ENCODE measurements at places on chromosomes 2 and 18. TPM values are rescaled to one million over a fixed set of nuclear protein-coding genes. Genes with fewer than 3 reads are reported as not detected.

The ZC3H15 gene
- polyA plus RNA-seq, result 134 TPM

The PDIA6 gene
- 365 TPM for polyA plus RNA-seq

The ZAP70 gene
- polyA plus RNA-seq, result 1.5 TPM

The PARD6G gene
- polyA plus RNA-seq, result 31.0 TPM

The CIB4 gene
- polyA plus RNA-seq, result 0.50 TPM

The IMPACT gene
- polyA plus RNA-seq, result 69.3 TPM

The SERPINB12 gene
- polyA plus RNA-seq, result 0.10 TPM

Measured in right renal cortex interstitium (tissue), 3 donors.